ENCODE measurements at places on chromosomes 7 and 10.

DNA sequence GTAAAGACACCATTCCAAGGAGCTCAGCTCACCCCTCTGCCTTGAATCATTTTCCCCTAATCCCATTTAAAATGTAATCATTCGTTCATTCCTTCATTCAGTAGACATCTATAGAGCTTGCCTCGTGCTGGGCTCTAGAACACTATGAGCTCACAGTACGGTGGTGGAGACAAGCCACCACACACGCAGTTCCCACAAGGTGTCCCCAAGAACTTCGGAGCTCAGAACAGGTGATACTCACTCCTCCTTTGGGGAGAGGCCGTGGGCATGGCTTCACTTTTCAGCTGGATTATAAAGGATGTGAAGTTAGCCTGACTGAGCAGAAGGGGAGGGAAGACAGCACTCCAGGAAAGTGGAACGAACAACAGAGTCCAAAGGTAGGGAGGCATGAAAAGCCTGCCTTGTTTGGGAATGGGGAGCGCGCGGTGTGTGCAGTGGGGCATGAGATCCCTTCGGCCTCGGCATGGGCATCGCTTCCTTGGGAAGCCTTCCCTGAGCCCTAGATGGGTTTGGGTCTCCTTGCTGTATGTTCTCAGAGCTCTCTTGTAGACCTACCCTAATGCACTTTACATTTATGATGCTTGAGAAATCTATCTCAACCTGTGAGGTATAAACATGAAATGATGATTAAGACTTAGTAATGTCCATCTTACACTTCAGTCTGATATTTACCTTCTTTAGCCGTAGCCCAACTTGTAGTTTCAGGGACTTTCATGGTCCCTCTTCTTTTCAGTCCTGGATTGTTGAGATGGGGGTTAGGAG lies 809 bp upstream of the OGA start:
- no peak for DNase-seq

DNA sequence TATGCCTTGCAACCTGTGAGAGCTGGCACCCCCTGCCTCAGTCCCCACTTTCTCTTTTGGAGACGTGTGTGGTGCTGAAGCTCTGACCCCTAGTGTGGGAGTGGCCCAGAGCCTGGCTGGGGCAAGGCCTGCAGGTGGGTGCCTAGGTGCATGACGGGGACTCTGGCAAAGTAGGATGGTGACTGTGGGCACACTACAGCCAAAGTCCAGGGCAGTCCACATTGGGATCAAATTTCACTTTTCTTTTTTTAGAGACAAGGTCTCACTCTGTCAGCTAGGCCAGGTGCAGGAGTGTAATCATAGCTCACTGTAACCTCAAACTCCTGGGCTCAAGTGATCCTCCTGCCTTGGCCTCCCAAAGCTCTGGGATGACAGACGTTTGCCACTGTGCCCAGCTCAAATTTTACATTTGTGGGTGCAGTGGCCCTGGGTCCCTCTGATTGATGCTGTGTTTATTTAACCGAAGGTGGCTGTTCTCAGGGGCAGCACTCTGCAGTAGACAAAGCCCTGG lies 52.3 kb downstream of the NEURL1 start:
- DNase-seq: no peak

- DNase-seq: no peak
These were observed 98.9 kb downstream of the DYNC1I1 start for GRCh38 chr7:95871075-95871848.

GRCh38 chr7:91720260-91720937 lies 160.1 kb downstream of the MTERF1 start:
- DNase-seq: no peak

- no peak for DNase-seq
These were observed 57.9 kb upstream of the CHCHD3 start for GRCh38 chr7:133139801-133140200.

DNA sequence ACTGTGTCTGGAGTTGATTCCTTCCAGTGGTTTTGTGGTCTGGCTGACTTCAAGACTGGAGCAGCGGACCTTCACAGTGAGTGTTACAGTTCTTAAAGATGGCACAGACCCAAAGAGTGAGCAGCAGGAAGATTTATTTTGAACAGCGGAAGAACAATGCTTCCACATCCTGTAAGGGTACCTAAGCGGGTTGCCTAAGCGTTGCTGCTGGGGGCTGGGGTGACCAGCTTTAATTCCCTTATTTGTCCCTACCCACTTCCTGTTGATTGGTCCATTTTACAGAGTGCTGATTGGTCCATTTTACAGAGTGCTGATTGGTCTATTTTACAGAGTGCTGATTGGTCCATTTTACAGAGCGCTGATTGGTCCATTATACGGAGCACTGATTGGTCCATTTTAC lies 13.2 kb downstream of the AKR1B15 start:
- no peak for DNase-seq

GRCh38 chr10:89373916-89374711 lies 3.7 kb upstream of the IFIT1B start:
- no peak for DNase-seq

GRCh38 chr7:151244841-151245346 lies 3.6 kb downstream of the SMARCD3 start:
- DNase-seq: no peak

- DNase-seq: no peak
These were observed 346.0 kb upstream of the MKI67 start for GRCh38 chr10:128472196-128472595.

DNA sequence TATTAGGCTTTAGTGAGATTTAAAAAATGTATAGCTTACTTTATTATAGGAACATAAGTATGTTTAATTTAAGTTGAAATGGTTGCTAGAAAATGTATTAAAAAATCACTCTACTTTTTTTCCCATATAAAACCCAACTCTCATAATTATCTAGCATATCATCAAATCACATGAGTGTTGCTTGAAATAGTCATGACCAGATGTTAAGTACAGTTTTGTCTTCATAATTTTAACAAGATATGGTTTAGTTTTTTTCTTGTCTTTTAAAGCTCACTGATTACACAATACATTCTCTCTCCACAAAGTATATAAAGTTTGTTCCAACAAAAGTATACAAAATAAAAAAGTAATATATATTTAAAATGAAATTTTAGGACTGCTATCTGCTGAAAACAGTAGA lies 82.8 kb downstream of the HGF start:
- no peak for DNase-seq

- no peak for DNase-seq
These were observed 179.5 kb upstream of the KLF6 start for GRCh38 chr10:3964516-3964915.

- DNase-seq: no peak
These were observed 489.2 kb upstream of the LRRN3 start for GRCh38 chr7:110601710-110602109.

DNA sequence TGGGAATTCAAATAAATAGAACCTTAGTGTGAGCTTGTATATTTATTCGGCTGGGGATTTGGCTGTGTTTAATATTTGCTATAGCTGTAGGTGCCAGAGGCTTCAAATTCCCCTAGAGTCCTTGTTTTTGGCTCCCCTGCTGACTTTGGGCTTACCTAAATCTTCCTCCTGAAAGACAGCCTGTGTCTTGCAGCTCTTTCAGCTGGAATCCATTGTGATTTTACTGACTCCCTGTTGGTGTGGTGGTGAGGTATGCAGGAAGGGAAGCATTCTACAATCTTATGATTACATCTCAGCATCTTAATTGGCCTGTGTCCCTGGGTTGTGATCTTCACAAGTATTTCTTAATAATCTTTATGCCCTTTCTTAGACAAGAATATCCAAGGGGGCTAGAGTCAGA lies 25.9 kb downstream of the FOXI2 start:
- DNase-seq: no peak

GRCh38 chr7:38929460-38930171 lies 20.6 kb upstream of the VPS41 start:
- no peak for DNase-seq

- DNase-seq: no peak
These were observed 232.0 kb downstream of the VTI1A start for GRCh38 chr10:112678987-112679386.

- DNase-seq: no peak
These were observed 434.2 kb downstream of the LRMDA start for GRCh38 chr10:75865413-75866299.

GRCh38 chr10:69835875-69836730 lies 34.4 kb downstream of the COL13A1 start:
- no peak for DNase-seq

GRCh38 chr7:132650498-132650897 lies 74.2 kb upstream of the PLXNA4 start:
- no peak for DNase-seq

DNA sequence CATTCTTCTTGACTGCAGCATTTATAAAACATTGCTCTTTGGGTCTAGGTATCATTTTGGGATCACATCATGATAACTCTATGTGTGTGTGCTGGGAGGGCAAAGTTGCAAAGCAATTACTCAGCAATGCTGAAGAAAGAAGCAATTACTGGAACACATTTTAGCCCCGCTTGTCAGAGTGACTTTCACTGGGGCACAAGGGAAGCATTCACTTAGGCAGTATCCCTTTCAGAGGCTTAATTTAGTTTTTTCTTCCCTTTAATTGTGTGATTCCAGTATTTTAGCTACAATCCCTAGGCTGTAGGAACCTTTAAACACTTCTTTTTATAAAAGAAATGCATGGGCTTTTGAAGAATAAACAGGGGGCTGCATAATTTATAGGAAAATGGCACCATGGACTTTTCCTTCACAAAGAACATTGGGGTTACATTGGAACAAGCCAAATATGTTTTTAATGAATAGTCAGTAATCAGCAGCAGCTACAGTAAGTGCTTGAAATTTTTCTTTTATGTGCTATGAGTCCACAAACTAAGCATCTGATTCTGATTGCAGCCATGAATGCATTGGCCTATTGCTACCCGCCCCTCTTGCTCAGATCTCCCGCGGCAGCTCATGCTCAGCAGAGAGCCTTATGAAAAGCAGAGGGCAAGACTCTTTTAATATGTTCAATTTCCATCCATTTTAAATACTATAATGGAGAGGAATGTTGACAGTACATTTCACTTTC lies 51.2 kb upstream of the NXPH1 start:
- DNase-seq: no peak

GRCh38 chr7:132061937-132062336 lies 505.5 kb upstream of the PODXL start:
- no peak for DNase-seq

DNA sequence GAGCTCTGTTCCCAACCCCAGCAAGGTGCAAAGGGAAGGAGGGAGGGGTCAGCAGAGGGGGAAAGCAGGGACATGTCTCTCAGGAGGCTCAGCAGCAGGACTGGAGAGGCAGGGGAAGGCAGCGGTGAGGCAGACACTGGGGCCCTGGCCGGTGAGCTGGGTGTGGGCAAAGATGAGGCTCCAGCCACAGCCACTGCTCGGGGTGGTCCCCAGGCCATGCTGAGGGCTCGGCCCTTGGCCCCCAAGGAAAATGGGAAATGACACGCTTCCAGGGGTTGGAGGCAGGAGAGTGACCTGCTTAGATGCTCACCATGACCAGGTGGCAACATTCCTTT lies 35.4 kb upstream of the CHST15 start:
- no peak for DNase-seq

DNA sequence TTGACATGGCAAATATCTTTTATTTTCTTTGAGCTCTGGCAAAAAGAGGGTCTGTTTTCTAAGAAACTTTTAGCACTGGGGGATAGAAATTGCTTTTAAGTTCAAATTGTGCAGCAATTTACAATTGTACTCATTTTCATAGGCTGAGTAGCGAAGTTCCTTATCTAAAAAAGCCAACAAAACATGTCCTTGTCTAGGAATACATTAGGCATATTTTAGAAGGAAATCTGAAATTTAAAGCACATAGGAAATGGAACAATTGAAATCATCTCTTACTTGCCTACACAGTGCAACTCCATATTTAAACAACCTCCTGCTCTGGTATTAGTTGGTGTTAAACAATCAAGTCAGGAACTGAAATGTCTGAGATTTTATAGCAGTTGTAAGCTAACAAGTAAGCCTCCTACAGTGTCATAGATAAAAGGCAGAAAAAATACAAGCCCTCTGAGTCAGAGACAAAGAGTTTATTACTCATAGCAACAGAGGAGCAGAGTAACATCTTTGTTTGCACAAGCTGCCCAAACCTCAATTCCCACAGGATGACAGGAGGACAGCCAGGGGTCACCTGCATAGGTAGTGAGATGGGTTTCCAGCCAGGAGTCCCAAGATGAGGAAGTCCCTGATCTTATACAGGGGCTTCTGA lies 280.2 kb upstream of the HGF start:
- no peak for DNase-seq

- DNase-seq: peak; percentile 79
These were observed 340.3 kb upstream of the PRKCQ start for GRCh38 chr10:6920072-6921019.

GRCh38 chr7:17947620-17948019 lies 7.3 kb upstream of the SNX13 start:
- no peak for DNase-seq

- no peak for DNase-seq
These were observed 471.9 kb upstream of the PODXL start for GRCh38 chr7:132028144-132028920.

DNA sequence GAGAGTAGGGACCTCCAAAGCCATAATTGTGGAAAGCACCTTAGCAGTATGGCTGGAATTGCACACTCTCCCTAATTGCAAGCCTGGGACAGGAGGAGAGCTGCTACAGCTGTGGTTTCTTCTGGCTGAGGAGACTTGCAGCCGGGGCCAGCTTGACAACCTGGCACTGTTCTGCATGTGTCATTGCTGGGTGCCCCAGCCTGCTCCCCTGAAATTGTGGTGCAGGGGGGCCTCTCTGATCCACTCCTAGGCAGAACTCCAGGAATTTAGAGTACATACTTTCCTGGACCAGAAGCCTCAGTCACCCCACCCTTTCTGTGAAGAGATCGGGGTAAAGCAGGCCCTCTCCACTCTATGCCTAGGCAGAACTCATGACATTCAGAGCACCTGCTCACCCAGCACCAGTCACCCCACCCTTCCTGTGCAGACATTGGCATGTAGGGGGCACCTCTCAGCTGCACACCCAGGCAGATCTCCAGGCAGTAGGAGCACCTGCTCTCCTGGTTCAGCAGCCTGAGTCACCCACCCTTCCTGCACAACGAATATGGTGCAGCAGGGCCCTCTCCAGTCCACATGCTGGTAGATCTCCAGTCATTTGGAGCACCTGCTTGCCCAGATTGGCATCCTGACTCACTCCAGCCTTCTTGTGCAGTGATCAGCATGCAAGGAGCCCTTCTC lies 34.4 kb upstream of the DYNC1I1 start:
- no peak for DNase-seq

Measured in glutamatergic neuron (in vitro differentiated cells).